ENCODE measurements at places on chromosomes 7 and 10.

DNA sequence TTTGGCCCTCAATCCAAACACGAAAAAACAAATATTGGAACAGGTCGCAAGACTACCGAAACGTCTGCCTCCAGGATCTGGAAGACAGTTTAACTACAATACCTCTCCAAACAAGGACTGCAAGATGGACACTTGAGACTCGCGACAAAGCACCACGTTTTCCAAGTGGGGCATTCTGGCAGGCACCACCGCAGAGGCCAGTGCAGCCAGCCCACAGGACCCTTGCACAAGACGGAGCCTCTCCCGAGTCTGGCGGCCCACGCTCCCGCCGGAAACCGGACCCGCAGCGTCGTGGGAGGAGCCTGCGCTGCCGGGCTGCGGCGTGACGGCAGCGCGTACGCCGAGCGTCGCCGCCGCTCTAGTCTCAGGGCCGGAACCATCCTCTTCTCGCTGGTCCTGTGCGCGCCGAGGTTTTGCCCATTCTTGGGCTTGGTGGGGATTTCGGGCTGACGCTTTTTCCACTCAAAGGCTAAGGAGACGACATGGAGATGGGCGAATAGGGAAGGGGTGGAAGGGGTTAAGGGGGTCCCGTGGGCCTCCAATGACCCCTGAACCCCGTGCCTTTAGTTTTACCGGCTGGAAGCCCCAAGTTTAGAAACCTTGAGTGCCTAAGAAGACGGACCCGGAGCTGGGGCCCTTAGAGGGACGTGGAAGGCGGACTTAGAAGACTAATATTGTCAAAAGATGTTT, at the start of gene ORC5:
Gene ORC5, minus strand, starts transcription at position 283 of the 690 bp plus-strand sequence. Its CDS starts 109 bp downstream, at position 174.
- DNase-seq = no peak

GRCh38 chr10:103042129-103042528, 124.0 kb downstream of the CNNM2 start:
- no peak for DNase-seq

DNA sequence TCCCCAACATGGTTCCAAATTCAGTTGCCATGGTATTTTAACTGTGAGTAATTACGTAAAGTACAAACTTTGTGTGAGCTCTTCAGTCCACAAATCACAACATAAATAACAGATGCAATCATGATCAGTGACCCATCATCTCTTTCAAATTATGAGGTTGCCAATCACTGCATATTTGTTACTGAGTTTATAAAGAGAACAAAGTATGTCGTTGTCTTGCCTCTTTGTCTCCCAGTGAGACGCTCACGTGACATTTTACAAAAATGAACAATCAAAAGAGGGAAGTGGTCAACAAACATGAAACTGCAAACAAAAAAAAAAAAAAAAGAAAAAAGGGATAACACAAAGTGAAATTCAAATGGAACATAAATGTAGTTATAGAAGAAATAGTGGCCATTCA, 122.7 kb upstream of the PDSS1 start:
- no peak for DNase-seq

GRCh38 chr7:75596727-75597614, 104.9 kb downstream of the SPDYE5 start:
- no peak for DNase-seq

DNA sequence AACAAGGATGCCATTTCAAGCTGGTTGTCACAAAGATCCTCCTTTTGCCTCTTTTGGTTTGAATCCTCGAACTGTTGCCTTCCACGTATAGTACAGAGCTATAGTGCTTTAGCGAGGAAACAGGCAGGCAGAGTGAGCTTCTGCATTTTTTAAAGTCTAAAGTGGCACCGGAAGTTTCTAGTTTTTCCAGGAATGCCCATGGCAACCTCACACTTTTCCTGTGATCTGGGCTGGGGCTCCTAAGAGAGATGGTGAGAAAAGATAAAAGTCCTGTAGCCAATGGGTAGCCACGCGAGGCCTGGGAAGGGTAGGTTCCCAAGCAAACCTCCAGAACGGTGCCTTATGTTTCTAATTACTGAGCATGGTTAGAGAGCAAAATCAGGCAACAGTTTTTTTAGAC, 76.7 kb downstream of the CALD1 start:
- DNase-seq = no peak

DNA sequence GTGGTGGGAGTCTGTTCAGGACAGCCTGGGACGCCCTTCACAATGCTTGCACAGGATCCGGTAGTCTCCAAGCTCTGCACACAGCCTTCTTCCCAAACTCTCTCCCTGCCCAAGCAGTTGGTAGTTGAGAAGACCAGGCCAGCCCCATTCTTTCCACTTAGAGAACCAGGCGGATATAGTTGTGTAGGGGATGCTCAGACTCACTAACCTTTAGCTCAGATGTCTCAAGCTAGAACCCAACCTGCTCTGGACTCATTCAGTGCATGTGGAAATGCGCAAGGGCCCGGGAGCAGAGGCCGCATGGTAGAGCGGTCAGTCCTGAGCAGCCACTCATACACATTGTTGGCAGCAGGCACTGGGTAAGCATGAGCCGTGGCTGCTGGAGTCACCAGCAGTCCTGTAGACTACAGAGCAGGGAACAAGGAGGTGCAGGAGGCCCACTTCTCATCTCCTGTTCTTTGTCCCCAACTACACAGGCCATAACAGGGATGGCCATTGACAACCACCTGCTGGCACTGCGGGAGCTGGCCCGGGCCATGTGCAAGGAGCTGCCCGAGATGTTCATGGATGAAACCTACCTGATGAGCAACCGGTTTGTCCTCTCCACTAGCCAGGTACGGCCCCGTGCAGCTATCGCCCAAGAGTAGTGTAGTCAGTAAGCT, 17.2 kb upstream of the C10orf53 start:
- no peak for DNase-seq

DNA sequence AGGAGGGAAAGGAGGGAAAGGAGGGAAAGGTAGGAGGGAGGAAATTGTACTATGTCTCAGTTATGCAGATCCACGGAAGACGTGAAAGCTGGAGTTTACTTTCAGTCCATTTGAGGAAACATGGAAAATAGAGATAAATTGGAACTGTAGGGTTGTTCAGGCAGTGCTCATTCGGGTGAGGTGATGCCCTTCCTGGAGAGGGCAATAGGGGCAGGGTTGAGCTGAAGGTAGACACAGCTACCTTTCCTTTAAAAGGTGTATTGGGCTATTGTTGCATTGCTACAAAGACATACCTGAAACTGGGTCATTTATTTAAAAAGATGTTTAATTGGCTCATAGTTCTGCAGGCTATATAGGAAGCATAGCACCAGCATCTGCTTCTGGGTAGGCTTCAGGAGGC, 116.9 kb upstream of the PLXDC2 start:
- no peak for DNase-seq

DNA sequence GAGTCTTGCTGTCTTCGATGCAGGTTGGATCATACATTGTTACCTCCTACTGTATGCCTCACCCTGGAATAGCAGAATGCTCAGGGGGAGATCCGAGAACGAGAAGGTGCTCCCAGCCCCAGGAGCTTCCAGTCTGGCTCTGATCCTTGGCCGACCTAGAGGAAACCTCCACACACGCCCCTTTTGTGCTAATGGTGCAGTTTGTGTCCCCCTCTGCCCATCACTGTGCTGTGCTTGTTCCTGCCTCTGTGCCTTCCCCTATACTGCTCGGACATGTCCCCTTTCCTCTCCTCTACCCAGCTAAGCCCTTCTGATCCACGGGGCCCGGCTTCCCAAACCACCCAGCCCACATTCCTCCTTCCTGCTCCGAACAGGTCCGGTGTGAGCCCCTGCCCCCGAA, 32.5 kb downstream of the ZNF775 start:
- no peak for DNase-seq

- no peak for DNase-seq
Observed at GRCh38 chr10:114885443-114885842, 52.6 kb upstream of the TRUB1 start.

- no peak for DNase-seq
Observed at GRCh38 chr7:157700231-157701005, 363.6 kb downstream of the DNAJB6 start.

DNA sequence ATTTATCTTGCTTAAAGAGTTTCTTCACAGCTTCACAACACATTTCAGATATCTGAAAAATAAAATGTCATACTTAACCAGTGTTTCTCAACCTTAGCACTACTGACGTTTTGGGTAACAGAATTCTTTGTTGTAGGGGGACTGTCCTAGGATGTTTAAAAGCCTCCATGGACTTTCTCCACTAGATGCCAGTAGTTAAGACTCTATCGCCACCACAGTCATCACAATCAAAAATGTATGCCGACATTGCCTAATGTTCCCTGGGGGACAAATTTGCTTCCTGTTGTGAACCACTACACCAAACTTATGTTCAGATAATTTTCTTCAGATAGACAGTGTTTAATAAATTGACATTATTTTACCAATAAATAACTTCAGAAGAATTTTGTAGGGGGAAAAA, 13.4 kb downstream of the NOC3L start:
- DNase-seq = no peak

DNA sequence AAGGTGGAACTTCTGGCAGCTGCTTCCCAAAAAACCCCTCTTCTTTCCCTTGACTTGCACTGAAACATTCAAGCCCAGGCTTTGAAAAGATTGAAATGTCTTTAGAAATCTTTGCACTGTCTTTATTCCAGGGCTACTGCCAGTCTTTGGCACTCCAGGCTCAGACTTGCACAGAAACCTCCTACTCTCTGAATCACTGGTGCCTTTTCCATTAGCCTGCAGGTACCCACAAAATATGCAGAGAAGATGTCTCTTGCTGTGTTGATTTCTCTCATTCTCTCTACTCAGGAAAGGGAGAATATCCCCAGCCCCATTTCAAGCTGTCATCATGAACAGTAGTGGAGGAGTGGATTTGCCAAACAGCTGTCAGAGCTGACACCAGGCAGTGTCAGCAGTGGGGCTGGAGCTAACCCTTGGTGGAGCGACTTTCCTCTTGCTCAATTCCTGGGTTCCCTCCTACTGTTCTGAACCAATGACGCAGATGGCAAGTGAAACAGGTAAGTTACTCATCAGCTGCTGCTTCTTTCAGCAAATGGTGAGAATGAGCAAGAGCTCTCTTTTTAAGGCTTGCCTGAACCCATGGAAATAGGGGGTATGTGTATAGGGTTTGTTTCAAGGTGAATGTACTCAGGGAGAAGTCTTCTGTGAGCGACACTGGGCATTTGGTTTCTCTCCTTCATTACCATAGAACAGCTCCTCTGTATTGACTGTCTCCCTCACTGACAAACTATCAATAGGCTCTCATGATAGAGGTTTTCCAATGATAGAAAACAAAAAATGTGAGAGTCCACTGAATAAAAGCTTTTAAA, 362.4 kb downstream of the ADRA2A start:
- DNase-seq = no peak
